Stimulated activated CD8-positive, alpha-beta memory T cell treated with anti-CD3 and anti-CD28 coated beads, Interleukin-15, amount 100 ng/mL, for 24 hours (primary cell): ENCODE measurements at places on chromosomes 11 and 22.

DNA sequence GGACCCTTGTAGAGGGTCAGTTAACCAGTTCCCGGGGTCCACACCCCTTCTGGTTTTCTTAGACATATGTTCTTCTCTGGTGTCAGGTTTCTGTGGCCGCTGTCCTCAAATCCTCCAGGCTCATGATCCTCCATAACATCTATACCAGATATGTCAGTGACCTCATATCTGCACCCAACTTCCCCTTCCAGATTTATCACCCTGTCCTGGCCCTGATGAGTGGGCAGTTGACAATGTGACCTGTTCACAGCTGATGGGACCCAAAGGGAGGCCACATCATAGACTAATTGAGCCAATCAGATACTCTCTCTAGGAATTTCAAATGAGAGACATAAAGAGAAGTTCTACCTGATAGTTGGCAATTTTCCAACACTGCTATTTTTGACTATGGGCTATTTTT, 5.1 kb downstream of the DKK3 start:
- DNase-seq = no peak

- no peak for DNase-seq
Observed at GRCh38 chr11:63537293-63538101, 889 bp downstream of the PLAAT4 start.

GRCh38 chr11:121670805-121671282, 218.1 kb upstream of the SORL1-AS1 start:
- DNase-seq = no peak

GRCh38 chr22:43592476-43592875, 180.7 kb downstream of the MPPED1 start:
- DNase-seq = no peak

DNA sequence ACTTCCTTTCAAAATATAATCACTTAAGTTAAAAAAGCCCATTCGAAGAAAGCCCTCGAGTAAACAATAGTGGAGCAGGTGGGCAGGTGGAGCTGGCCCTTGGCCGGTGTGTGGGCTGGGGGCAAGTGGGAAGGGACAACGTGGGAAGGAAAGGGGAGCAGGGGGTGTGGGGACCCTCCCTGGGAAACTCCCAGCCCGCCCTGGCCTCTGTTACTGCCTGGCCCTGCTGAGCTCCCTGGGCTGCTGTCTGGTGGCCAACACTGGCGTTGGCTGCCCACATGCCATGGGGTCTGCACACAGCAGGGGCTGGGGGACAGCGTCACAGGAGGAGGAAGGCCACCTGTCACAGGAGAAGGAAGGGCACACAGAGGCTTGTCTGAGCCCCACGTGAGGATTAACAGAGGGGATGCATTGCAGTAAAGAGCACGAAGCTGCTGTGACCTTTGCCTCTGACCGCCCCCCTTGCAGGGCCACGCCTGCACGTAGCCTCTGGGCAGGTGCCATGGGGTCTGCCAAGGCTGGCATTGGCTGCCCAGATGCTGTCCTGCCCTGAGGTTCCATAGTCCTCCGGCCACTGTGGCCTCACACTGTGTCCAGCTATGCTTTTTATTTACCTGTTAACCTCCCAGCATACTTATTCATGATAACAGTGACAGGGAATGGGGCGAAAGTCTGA, 36.2 kb upstream of the CCDC188 start:
- no peak for DNase-seq

DNA sequence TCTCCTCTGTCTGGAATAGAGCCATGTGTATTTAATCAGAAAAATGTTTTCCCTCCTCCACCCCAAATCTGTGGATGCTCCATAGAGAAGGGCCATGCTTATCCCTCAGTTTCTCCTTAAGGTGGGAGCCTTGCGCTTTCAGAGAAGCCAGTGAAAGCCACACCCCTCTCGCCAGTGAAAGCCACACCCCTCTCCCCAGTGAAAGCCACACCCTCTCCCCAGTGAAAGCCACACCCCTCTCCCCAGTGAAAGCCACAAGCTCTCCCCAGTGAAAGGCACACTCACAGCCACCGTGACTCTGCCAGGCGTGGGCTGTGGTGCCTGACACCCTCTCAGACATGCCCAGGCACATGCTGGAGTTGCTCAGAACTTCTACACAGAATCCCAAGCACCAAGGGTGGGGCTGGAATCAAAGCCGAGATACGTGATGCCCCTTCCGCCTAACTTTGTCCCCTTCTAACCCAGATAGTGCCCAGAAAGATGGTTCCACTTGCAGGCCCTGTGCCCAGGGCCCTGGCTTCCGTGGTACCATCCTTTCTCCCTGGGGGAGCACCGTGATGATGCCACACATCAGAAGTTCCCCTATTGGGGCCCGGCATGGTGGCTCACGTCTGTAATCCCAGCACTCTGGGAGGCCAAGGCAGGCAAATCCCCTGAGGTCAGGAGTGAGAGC, 16.5 kb upstream of the PRR5 start:
- no peak for DNase-seq

GRCh38 chr11:61534933-61535839, 26.6 kb downstream of the LRRC10B start:
- no peak for DNase-seq

DNA sequence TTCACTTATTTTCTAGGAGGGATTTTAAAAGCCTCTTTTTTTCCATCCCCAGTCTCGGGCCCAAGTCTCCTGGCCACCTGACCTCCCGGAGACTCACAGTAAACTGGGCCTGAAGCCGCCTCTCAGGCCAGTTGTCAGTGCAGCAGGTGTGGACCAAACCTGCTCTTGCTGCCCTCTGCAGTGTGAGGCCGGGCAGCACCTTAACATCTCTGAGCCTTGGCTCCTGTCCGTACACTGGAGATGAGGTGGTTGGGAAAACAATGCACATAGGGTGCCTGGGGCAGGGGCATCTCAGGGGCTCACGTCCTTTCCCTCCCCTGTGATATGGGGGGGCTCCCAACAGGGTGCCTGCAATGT, 45.1 kb downstream of the PHF21B start:
- DNase-seq = no peak

DNA sequence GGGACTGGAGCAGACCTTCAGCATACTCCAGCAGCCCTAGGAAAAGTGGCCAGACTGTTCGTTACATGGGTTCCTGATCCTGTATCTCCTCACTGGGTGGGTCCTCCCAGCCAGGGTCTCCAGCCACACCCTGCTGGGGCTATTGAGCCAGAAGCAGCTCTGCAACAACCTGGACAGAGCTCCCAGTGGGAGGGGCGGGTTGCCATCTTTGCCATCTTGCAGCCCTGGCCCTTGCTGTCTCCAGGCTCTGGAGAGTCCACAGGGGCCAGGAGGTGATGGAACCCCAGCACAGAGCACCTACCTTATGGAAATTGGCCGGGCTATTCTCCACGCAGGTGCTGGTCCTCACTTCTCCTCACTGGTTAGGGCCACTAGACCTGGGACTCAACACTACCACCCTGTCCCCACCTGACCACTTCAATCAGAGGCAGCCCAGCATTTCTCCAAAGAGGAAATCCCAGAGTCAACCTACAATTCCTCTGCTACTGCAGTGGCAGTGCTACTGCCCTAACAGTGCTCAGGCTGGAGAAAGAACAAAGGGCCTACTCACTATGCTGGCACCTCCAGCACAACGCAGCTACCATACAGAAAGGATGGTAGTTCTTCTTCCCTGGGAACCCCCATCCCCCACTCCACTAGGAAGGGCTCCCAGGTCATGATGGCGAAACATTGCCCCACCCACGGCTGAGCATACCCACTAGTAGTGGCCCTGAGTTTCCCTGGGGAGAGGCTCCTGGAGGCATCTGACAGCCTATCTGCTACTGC, 290.2 kb upstream of the NCAM1 start:
- DNase-seq = no peak

- DNase-seq = no peak
Observed at GRCh38 chr11:60821827-60822599, 19.9 kb upstream of the CCDC86 start.

GRCh38 chr11:131656839-131657211, 286.4 kb downstream of the NTM start:
- no peak for DNase-seq

- no peak for DNase-seq
Observed at GRCh38 chr11:10973416-10973815, 115.6 kb upstream of the ZBED5 start.

GRCh38 chr11:101296896-101297295, 167.3 kb upstream of the PGR start:
- DNase-seq = no peak

DNA sequence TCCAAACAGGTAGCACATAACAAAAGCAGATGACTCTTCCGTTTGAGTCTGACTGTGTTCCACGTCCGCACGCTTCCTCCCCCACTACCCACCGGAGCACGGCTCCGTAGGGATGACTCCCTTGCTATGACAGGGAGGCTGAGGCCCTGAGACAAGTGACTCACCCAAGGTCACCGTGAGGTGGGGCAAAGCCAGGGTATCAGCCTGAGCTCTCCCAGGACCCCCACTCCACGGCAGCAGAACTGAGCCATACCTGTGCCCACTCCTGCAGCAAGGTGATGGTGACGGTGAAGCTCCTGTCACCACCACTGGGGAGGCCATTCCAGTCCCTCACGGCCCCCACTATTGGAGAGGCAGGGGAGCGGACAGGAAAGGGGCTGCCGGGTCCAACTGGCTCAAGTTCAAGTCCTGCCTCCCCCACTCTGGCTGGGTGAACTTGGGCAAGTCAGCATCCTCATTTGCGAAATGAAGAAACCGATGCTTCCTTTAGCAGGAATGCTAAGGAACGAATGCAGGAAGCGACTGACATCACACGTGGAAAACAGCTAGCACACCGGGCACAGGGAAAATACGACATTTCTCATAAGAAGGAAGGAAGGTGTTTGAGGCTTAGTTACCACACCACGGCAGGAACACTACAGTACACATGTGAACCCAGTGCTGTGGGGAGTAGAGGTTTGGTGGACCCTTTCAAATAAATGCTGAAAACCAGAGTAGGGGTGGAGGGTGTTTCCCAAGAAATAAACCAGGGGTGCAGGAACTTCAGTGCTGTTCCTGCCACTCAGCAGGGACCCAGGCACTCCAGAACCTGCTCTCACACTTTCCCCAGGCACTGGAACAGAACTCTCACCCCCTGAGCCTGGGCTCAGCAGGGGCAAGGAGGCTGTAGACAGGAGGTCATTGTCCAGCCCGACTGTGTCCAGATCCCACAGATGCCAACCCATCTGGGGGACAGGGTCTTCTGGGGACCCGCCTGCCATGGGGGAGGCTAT, 32.4 kb upstream of the CBX7 start:
- no peak for DNase-seq

DNA sequence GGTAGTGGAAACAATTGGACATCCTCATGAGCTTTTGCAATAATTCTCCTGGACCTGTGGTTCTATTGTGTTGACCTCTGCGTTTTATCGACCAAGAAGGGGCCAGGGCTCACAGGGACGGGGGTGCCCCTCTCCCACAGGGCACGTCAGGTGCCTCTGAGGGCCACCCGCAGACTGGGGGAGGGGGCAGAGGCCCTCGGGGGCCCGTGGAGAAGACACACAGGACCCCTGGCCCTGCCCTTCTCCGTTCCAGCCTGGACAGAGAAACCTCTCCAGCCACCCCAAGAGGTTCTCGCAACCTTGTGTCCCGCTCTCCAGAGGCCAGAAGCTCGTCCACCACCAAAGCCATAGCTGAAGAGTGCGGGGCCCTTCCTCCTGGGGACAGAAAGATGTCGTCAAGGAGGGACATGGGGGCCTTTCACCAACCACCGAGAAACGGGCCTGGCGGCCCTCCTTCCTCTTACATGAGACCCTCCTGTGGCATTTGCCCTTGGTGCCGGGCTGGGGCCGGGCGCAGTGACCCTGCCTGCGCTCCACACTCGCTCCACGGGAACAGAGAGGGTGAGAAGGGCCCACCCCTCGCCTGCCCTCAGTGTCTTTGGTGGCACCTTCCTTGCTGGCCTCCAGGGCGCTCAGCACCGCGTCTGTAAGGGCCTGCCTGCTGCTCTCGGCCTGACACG, 57.3 kb downstream of the GRAMD4 start:
- DNase-seq = no peak

GRCh38 chr11:78935398-78936068, 360.9 kb upstream of the NARS2 start:
- no peak for DNase-seq

DNA sequence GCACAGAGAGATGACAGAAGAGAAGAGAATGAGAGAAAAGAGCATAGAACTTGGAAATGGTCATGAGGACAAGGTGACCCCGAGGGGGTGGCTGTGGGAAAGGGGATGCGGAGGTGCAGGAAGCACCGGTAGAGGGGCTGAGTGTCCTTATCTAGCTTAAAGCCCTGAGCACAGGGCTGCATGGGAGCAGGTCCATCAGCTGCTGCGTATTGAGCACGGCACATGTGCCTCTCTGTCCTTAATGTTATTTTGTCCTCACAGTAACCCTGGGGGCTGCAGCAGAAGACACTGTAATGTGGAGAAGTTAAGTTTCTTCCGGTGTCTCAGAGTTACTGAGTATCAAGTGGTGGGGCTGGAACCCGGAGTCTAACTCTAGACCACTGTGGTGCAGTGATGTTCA, 94.4 kb upstream of the OR4B1 start:
- no peak for DNase-seq

DNA sequence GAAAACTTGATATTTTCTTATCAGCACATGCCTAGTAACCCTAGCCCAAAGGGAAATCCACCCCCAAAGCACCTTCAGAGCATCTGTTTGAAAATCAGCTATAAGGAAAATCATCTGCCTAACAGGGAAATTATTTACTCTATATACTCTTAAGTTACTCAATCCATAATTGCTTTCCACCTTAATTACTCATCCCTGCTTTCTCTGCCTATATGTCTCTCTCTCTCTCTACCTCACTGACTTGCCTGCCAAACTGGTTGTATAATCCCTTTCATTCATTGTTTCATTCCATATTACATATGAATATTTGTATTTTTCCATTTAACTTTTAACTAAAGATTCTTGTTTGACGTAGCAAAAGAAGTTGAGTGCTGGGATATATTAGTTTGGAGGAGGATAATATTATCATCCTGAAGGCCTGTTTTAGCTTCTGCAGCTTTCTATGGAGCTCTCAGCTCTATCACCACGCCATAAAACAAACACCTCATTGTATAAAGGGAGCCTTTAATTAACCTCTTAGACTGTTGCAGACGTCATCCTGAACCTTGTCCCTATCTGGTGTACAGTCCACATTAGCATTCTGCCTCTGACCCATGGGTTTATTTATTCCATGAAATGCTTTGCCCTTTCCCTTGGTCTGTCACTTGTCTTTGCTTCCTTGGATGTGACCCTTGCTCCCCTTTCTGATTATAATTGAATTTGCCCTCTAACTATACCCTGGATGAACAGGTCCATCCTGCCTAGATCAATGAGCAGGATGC, 98.9 kb downstream of the INSC start:
- DNase-seq = no peak

GRCh38 chr11:60860943-60861342, 5.2 kb upstream of the PTGDR2 start:
- DNase-seq = no peak

DNA sequence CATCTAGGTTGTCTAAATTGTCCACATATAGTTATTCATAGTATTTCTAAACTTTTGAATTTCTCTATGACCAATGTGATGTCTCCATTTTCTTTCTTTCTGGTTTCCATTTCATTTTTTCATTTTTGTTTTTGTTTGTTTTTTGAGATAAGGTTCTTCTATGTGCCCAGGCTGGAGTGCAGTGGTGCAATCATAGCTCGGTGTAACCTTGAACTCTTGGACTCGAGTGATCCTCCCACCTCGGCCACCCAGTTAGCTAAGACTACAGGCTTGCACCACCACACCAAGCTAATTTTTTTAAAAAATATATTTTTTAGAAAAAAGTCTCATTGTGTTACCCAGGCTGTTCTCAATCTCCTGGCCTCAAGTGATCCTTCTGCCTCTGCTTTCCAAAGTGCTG, 8.2 kb downstream of the GSTT4 start:
- no peak for DNase-seq
